CD8-positive, alpha-beta T cell (primary cell): ENCODE measurements at places on chromosomes 6 and 20.

DNA sequence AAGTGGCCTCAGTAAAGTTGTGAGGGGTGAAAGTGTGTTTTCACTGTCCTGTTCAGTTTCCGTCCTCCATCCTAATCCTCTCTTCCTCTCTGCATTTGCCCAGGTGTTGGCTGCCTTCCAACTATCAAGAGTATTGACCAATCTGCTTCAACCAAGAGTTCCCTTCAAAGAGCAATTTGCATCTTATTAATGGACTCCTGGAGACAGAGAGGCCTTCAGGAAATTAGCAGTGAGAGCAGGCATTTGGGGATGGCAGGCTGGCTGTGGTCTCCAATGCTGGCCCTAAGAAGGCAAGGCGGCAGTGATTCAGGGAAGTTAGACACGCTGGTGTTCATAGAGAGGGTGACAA lies 77.2 kb downstream of the GPR6 start:
- no peak for DNase-seq

DNA sequence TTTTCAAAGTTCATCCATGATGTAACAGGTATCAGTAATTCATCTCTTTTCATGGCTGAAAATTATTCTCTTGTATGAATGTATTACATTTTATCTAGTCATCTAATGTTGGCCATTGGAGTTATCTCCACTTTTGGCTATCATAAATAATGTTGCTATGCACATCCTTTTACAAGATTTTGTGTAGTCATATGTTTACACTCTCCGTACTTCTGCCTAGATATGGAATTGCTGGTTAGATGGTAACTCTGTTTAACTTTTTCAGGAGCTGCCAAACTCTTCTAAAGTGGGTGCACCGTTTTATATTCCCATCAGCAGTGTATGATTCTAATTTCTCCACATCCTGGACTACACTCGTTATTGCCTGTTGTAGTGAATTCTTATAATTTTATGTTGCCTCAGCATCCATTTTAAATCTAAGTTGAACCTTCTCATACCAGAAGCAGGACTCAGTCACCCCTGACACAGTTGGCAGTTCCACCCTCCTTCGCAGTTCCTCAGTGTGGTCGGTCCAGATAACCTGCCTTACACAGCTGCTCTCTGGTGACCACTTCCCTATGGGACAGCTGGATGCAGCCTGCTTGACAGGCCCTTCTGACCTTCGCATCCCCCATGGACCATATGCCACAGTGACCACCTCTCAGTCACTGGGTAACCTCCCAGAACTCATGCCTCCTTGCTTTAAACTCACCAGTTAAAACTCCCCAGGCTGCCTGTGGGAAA lies 33.9 kb downstream of the KIZ start:
- no peak for DNase-seq

DNA sequence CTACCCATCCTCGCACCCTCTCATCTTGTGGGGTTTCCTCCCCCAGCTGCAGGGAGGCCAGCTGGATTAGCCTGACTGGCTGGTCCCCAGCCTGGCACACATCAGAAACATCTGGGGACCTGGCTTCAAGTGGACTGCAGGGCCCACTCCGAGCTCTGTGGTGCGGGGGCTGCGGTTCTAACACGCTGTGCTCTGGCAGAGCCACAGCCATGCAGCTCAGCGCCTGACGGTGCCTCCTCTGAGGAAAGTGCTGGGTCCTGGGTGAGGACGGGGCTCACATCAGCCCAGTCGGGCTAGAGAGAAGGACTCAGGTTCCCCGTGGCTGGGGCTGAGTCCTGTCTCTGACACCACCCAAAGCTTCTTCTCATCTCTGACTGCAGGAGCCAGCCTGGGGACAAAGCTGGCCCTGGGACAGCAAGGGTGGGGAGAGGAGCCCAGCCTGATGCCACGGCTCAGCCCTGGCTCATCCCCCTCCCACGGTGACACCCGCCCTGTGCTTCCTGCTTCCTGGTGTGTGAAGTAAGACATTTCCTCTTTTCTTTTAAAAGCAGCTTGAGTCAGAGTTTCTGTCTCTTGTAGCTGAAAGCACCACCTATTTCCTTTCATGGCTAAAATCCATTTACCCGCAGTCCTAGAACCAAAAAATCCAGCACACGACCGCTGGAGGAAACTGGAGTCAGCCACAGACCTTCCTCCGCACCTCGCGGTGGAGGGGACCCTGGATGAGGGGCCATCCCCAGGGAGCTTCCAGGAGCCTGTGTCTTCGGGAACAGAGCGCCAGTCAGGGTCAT lies 127.4 kb upstream of the AFDN start:
- DNase-seq = peak; percentile 11

- no peak for DNase-seq
Measured at GRCh38 chr6:156348849-156349248, 428.3 kb upstream of the ARID1B start.

DNA sequence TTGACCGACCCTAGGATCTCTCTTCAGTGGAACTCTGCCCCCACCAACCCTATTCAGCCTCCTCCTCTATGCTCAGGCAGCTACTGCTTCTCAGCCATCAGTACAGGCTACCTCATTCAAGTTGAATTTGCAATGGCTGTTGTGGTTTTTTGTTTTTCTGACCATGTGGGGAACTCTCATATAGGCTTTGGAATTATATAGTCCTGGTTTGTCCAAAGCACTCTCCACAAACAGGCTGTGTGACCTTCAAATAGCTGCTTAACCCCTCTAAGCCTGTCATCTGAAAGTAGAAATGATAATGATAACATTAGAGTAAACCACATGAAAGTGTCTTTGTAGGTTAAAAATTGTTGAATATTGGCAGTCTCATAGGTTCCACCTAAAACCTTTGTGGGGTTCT lies 80.3 kb downstream of the UNC5CL start:
- no peak for DNase-seq

- no peak for DNase-seq
Measured at GRCh38 chr6:121441477-121441876, 6.0 kb downstream of the GJA1 start.

DNA sequence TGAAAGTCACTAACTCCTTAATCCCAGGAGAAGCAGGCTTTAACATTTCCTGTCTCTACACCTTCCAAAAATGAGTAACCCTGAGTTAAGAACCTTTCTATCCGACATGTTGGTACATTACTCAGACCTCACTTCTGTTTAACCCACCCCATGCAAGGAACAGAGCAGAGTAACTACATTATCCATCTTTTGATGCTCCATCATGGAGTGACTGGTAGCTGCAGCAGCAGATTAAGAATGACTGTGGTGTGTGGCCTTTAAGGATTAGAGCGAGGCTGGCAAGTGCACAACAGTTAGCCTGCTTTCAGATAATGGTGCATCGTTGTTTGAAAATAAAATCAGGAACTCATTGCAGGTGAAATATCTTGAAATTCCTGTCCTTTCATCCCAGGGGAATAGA lies 2.0 kb downstream of the TRAF3IP2 start:
- no peak for DNase-seq

DNA sequence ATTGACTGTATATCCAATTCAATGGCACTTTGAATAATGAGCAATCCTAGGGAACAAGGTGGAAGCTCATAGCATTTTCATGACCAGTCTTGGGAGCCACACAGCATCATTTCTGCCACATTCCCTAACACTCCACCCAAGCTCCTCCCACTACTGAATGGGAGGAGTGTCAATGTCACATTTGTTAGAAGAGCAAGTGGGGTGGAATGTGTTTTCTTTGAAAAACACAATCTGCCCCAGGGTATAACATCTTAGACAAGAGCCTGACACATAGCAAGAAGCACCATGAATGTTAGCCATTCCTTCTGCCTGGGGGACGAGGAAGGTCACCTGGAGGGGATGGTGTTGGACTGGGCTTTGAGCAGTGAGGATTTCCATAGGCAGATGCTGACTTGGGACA lies 258.3 kb upstream of the PMEPA1 start:
- no peak for DNase-seq

GRCh38 chr6:158813032-158813431 lies 6.1 kb downstream of the EZR start:
- no peak for DNase-seq

GRCh38 chr6:30195951-30196350 lies 17.3 kb downstream of the TRIM26 start:
- no peak for DNase-seq

DNA sequence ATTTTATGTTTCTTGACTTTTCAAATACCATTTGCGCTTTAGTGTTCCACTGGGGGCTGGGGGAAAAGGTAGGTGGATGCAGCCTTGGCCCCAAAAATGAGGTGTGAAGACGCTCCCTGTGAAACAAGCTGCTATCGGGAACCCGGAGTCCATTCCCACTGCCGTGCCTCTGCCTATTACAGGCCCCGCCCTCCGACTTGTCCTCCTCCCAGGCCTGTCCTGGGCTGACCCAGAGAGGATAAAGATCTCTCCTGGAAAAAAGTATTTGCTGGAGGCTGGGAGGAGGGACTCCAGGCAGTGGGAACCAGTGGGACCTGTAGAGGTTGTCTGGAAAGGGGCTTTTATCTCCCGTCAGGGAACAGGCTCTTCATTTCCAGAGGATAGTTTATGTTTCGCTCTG lies 215.0 kb downstream of the SLC24A3 start:
- DNase-seq = no peak

DNA sequence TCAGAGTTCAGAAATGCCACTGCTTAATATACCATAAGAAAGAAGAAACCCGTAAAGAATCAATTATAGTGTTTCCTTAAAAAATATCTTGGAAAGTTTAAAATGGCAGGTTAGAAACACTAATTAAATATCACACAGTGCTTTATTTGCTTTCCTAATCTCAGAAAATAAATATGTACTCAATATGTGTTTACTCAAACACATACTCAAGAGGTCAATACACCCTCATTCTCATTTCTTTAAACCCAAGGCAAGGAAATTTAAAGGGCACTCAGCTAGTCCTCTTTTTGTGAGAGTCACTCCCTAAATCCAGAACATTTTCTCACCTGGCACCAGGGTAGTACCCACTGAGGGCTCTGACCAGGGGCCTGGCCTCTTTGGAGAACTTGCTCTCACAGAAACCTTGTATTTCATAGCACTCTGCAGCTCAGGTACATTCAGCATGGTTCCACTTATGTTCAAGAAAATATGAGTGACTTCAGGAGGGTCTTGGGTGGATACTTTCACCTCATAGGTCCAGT lies 38.2 kb downstream of the ROS1 start:
- no peak for DNase-seq
